Activated CD4-positive, alpha-beta memory T cell treated with anti-CD3 and anti-CD28 coated beads, Interleukin-2, amount 10 ng/mL, durations not matched to agents 7 days and 5 days (primary cell): ENCODE measurements at places on chromosomes 11 and 22. TPM values are rescaled to one million over a fixed set of nuclear protein-coding genes. Genes with fewer than 3 reads are reported as not detected.
A peak's percentile ranks its signal among the peaks of the same experiment; 100 is the strongest.

AQP11 gene
- total RNA-seq, result 0.60 TPM

HTR3A gene
- total RNA-seq, result not detected

BTG4 gene
- not detected for total RNA-seq

APOBEC3F gene
- total RNA-seq, result 36.4 TPM

NCF4 gene
- 59.9 TPM for total RNA-seq

PATE2 gene
- total RNA-seq, result not detected

MUC5AC gene
- total RNA-seq, result not detected

OR10A5 gene
- not detected for total RNA-seq

OR51B4 gene
- not detected for total RNA-seq

GRCh38 chr11:1072116-1072820 is 2.4 kb upstream of the MUC2 start:
- DNase-seq, result no peak

GRCh38 chr22:26463688-26464087 is 19.9 kb downstream of the HPS4 start:
- no peak for DNase-seq

DNA sequence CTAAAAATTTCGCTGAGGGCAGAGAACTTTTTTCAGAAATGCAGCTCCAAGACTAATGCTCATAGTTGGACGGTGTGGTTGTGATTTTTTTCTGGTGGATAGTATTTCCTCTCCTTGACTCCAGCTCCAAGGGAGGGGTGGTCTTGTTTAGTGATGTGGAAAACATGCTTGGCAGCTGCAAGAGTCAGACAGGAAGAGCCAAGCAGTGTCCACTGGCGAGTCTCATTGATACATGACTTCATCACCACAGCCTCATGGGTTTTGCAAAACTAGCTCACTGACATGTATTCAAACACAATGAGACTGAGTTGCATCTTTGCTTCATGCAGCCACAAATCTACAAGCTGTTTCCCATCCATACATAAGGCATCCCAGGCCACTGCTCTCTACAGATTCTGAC is 7.3 kb upstream of the KCNJ1 start:
- no peak for DNase-seq

DNA sequence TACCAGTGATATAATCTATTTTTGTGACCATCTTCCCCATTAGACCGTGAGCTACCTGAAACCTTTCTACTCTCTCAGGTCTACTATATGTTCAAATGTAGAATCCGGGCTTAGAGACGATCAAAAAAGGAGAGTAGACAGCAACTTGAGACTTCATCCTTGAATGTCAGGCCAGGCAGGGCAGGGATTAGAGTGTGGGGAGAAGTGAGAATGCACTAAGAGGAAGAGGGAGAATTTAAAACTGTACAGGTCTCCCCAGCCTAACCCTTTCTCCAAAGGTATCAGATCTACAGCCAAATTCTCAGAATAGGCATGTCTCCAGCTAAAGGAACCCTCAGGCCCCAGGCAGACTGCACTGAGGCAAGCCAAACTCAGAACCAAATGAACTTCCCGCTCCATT is 935 bp downstream of the LAMTOR1 start:
- DNase-seq, result no peak

DNA sequence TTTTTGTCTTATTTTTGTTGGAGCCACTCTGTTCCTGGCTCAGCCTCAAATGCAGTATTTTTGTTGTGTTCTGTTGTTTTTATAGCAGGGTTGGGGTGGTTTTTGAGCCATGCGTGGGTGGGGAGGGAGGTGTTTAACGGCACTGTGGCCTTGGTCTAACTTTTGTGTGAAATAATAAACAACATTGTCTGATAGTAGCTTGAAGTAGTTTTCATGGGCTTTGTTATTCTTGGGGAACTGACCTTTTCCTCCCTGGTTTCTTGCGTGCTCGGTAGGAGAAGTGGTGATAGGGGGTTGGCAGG is 6.0 kb upstream of the MCM5 start:
- DNase-seq, result no peak

DNA sequence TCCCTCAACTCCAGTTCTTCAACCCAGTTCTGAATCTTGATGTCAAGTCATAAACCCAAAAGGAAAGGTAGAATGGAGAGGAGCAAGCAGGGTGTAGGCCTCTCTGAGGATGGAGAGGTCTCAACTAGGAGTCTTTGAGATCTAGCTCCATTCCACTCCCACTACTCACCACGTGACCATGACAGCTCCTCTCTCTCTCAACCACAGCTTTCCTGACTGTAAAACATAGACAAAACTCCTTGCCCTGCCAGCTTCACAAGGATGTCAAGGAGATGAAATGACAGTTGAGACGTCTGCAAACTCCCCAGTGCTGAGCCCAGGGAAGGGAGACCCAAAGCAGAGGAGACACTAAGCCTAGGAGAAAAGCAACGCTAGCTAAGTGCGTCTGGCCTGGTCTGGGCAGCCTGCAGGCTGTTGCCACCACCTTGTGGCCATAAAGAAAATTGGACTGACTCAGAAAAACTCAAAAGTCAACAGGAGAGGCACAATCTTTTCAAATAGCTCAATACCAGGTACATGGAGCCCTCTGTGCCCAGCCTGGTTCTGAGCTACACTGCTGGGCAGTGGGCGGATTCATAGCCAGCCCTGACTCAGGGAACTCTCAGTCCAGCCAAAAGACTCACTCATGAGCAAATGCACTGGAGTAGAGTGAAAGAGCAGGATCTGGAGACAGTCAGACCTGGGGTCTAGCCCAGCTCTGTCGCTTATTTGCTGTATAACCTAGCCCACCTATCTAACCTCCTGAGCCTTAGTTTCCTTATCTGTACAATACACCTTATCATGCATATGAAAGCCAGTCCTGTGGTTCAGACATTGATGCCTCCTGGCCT is 3.4 kb downstream of the CLPB start:
- DNase-seq, result peak; percentile 47

- DNase-seq, result no peak
Observed at GRCh38 chr11:124113890-124114289, 1.4 kb upstream of the VWA5A start.

DNA sequence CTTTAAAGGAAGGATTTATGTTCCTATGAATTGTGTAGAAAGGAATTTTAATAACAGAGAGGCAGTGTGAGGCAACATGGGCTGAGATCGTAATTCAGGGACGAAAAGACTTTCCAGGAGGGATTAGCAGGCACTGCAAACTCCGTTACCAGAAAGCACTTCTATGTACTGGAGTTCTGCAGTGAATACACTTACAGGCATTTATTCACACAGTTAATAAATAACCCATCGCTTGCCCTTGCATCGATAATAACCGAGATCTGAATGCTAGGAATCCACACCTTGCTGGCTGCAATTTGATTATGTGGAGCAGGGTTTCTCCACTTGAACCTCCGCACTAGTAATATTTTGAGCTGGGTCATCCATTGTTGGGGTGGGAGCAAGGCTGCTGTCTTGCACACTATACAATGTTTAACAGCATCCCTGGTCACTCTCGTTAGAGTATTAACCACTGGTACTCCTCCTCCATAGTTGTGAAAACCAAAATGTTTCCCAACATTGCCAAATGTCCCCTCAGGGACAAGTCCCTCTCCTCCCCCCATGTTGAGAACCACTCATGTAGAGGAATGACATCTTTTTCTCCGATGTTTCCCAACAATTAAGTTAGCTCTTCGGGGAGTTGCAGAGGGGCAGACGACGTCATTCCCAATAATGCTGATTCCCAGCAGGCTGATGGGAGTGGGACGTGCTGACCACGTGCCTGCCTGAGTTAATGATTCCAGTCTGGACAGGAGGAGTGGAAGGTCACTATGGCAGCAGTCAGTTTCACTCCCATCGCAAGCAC is 99.5 kb downstream of the SNX19 start:
- DNase-seq, result no peak

DNA sequence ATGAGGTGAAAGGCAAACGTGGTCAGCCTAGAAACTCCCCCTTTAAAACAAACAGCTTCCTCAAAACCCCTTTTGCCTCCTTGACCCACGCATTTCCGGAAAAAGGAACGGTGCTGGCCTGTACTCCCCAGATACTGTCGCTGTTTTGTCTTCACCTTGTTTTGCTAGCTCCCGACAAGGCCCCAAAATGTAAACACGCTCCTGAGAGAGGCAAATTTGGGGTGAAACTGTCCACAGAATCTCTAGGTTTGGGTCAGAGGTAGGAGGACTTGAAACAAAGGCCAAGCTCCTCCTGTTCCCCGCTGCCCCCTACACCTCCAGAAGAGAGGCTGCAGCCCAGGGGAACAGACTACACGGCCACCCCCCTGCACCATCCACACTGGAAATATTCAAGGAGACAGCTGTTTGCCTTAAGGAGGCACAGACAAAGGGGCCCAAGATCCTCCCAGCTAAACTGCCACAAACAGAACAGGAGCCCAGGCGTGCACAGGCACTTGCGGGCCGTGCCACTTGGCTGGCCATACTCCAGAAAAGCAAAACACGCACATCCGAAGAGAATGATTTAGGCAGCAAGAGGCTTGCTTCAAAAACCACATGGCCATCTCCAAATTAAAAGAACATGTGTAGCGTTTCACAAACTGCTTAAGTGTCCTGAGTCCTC is 160.5 kb upstream of the GRK3 start:
- DNase-seq, result no peak

GRCh38 chr22:42217019-42217751 is 53.3 kb downstream of the TCF20 start:
- DNase-seq, result peak; percentile 29

- no peak for DNase-seq
Observed at GRCh38 chr22:45786726-45787125, 115.1 kb downstream of the ATXN10 start.

DNA sequence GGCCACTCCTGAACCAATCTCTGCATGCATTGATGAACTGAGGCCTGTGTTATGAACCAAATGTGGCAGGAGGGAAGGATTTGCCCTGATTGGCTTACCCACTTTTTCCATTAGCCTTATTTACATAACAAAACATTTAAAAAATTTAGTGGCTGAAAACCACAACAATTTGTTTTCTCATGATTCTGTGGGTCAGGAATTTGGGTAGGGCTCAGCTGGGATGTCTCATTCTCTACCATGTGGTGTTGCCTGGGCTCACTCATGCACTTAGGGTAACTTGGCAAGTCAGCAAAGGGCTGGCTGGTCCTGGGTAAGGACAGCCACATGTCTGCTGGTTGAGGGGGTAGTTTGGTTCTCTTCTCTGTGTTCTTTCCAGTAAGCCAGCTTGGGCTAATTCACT is 35.1 kb upstream of the CYP2R1 start:
- DNase-seq, result no peak

DNA sequence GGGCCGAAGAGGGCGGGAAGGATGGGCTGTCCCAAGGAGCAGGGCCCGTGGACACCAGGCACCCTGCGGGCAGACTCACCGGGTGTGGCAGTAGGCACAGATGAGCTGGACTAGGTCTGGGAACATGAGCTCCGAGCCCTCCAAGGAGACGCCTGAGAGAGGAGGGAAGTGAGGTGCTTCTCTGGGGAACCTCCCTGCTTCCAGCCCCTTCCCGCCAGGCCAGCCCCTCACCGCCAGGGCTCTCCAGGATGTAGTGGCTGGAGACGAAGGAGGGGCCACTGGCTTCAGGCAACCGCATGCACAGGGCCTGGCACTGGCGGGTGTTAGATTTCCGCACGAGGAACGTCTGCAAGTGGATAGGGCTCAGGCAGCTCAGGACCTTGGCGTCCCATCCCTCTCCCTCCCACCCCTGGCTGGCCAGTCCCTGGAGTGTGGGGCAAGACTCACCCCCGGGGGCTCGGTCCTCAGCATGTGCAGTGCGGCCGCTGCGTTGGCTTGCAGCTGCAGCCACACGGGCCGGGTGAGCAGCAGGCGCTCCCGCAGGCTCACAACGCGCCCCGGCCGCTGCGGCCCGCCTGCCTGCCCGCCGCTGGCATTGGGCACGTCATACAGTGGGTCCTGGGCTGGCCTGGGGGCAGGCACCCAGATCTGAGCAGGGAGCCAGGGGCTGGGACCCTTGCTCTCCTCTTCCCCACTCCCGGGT is 552 bp downstream of the RIN1 start:
- no peak for DNase-seq

DNA sequence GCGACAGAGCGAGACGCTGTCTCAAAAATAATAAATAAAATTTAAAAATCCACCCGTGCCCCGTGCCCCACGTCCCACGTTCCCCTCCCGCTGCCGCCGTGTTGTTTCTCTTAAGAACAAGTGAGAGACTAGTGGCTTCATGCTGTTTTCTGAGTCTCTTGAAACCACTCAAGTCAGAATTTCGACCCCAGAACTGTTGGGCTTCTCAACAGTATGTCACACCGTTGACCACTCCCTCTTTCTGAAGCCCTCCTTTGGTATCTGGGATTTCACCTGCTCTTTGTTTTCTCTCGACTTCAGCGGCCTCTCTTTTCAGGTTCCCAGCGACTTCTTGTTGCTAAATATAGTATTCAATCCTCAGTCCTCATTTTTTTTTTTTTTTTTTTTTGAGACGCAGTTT is 974 bp downstream of the PPIL2 start:
- DNase-seq, result no peak

DNA sequence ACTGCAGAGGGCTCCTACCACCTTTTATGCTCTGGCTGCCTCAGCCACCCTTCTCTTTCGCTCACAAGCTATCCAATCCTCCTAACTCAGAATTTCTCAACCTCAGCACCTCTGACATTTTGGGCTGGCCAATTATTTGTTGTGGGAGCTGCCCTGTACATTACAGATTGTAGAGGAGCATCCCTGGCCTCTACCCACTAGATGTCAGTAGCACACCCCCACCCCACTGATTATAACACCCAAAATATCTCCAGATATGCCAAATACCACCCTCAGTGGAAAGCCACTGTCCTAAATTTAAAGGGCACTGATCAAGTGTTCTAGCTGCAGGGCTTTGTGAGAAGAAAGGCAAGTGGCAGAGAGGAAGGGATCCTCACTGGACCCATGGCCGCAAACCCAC is 443.1 kb downstream of the SOX6 start:
- DNase-seq, result no peak

DNA sequence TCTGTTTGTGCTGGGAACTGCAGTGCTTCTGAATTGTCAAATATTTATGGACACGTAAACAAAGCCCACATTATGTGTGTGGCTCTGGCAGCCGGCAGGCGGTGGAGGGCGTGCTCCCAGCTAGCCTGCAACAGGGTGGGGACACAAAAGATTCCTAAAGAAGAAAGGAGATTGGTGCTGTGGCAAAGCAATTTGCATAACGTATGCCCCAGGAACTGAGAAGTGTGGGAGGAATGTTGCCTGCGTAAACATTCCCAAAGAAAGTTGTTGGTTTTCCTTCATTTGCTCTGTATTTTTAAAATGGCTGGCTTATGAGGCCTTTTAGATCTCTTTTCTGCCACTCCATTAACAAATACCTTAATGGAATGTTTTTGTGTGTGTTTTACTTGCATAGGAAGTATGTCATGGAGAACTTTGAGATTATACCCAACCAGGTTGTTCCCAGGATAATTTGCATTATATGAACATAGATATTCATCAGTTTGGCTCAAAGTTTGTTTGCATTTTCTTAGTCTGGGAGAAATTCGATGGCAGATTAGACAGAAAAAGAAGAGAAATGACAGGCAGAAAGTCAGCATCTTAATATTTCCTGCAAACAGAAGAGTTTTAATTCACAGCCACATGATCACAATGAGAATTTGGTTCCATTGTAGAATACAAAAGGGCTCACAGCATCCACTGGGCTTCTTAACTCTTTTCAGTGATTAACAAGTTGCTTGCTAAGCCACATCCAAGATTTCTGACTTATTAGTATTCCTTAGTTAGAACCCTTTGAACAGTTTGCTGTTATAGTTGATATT is 41.8 kb upstream of the DLAT start:
- no peak for DNase-seq
